ENCODE measurements at places on chromosomes 6 and 20.

- no peak for DNase-seq
Measured at GRCh38 chr6:13328875-13329183, 492 bp upstream of the TBC1D7 start.

- no peak for DNase-seq
Measured at GRCh38 chr6:119040636-119041035, 37.8 kb downstream of the FAM184A start.

DNA sequence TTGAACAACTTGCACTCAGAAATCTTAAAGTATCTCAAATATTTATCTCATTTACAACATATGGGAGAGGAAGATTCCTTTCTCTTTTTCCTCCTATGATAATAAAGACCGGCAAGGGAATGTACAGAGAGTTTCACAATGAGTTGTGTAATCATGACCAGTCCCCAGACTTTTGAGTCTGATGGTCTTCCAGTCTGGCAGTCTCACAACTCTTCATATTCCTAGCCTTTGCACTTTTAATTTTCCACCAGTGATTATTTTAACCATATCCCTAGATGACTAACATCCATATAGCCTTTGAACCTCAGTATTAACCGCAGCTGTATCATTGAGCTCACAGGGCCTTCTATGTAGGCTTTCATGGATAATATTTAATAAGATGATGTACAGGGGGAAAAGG lies 278.5 kb downstream of the KHDC1L start:
- no peak for DNase-seq

- DNase-seq = peak; percentile 56
Measured at GRCh38 chr6:14711056-14711703, 534.7 kb upstream of the JARID2 start.

- DNase-seq = no peak
Measured at GRCh38 chr6:108728826-108729225, 119.4 kb upstream of the ARMC2 start.

DNA sequence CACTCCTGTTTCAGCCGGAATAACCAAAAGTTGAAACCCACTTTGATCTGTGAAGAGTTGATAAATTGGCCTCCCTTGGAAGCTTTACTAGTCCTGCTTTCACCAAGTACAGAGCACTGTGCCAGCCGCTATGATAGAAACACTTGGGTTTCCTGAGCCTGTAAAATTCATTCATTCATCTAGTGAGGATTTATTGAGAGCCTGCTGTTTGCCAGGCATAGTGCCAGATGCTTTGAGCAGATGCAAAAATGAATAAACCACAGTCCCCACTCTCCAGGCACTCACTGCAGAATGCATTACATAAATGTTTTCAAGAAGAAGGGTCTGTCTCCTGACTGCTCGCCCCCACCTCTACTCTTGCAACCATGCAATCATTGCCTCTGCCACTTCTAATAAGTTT lies 25.3 kb upstream of the TMEM217 start:
- DNase-seq = no peak

DNA sequence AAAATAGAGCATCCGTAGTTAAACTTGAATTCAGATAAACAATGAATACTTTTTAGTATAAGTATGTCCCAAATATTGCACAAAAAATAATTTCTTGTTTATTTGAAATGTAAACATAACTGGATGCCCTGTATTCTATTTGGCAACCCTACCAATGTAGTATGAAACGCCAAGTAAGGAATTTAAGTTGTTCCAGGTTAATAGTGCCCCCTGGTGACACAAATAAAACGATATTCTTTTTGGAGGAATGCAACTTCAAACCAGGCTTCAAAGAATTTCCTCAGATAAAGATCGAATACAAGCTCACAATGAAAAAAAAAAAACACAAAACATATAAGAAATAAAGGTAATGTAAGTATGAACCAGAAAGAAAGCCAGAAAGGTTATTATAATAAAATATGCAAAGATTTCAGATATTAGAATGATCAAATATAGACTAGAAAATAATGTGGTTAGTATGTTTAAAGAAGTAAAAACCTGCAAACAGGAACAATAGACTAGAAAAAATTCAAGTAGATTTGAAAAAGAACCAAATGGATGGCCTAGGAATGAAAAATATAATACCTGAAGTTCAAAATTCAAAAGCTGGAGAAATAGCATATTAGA lies 18.4 kb upstream of the AKAP7 start:
- peak; percentile 34 for DNase-seq

- DNase-seq = no peak
Measured at GRCh38 chr6:119791736-119792135, 442.2 kb upstream of the MAN1A1 start.

DNA sequence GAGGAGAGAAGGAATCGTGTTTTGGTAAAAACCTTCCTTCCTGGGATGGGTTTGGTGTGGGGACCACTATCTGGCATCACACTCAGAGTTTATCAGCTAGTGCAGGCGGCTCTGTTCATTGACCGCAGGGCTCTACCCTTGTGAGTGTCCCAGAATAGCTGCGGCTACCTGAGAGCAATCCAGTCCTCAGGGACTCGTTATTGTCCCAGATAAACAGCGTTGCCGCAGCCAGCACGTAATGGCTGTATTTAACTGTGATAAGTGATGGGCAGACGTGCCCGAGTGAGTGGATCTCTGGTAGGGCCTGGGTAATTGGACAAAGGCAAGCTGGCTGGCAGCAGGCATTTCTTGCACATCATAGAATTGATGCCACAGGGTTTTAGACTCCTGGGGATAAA lies 163.3 kb downstream of the SOBP start:
- no peak for DNase-seq

DNA sequence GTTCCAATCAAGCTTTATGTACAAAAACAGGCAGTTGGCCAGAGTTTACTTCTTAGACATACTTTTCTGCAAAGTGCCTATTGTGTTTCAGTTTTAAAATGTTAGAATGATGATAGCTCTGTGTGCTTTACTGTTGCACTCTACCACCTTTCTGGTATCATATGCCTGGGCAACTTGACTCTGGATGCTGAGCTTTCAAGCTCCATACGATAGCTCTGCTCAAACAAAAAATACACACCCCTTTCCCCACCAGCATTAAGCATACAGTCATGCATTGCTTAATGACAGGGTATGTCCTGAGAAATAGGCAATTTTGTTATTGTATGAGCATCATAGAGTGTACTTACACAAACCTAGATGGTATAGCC lies 123.1 kb downstream of the RCAN2 start:
- DNase-seq = no peak

DNA sequence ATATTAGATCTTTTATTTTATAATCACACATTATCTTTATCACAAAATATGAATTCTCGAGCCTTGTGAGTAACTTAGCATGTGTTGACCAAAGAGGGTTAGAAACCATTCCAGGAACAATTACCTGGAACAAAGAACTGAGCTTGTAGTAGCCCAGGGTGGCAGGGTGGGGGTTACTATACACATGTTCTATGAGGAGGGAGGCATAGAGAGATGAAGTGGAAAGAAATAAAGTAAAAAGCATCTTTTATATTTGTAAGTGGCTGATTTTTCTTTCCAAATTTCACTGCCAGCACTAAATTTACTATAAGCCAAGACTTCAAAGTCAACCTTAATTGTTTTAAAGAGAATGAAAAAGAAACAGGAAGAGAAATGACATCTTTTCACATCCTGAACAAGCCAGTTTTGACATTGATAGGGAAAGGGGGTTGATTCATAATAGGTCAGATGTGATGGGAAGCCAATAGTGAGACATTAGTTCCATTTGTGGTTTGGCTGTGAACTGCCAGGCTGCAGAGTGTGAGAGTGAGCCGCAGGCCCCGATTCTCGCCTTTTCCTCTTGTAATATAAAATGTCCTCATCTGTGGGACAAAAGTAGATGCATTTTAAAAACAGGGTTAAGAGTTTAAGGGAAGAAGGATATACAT lies 52.7 kb upstream of the MYB start:
- DNase-seq = no peak

DNA sequence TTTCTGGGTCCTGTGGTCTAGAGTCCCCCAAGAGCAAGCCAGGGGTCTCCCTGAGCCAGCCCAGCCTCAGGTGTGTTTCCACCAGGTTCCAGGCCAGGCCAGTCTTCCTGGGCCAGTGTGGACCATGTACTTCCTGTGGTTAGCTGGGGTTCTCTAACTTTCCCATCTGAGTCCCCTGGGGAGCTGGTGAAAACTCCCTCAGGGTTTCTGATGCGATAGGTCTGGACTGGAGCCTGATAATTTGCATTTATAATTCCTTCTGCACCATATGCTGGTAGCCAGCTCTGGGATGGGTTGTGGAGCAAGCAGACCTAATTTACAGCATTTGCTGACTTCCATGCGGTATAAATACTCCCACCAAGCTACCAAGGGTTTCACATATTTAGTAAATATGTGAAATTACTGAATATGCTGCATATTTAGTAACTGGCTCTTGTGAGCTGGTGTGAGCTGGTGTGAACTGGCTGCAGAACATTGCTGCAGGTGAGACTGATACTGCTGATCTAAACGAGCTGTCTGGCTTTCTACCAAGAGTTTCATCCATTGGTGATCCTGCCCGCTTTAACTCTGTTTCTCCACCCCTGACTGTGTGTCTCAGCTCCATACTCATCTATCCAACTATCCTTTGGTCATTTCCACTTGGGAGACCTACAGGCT lies 62.6 kb downstream of the RIN2 start:
- DNase-seq = no peak

- no peak for DNase-seq
Measured at GRCh38 chr6:28772480-28773381, 151.1 kb downstream of the TRIM27 start.

- no peak for DNase-seq
Measured at GRCh38 chr20:41482647-41483552, 116.3 kb upstream of the EMILIN3 start.

DNA sequence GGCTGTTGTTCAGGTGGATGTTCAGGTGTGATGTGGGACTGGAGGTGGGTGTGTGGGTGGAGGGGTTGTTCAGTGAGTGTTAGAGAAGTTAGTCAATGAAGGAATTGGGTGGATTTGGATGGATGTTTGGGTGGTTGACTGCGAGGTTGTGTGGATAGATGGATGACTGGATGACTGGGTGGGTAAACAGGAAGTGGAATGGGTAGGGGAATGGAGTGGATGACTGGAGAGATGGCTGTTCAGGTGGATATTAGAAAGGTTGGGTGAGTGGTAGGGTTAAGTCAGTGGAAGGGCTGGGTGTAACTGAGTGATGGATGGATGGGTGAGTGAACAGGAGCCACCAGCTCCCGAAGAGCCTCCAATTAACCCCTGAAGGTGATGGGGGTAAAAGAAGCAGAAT lies 27.9 kb downstream of the JPH2 start:
- DNase-seq = no peak

GRCh38 chr6:150987371-150987828 lies 121.9 kb downstream of the MTHFD1L start:
- DNase-seq = no peak

DNA sequence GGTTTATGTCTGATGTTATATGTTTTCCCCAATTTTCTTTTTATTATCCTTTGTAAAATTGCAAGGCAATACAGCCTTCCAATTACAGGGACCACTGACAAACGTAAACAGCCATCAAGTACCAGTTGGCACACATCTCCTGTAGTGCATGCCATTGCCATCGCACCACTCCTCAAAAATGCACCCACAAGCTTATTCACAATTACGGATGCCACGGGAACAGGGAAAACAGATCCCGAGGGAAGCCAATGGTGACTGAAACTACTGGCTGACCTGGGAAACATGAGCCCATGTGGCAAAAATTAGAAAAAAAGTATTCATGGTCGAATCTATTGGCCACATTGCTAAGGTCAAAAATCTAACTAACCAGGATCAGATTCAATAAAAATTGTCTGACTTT lies 395.2 kb downstream of the PAX1 start:
- no peak for DNase-seq

- no peak for DNase-seq
Measured at GRCh38 chr20:50885068-50885467, 46.2 kb downstream of the ADNP start.

DNA sequence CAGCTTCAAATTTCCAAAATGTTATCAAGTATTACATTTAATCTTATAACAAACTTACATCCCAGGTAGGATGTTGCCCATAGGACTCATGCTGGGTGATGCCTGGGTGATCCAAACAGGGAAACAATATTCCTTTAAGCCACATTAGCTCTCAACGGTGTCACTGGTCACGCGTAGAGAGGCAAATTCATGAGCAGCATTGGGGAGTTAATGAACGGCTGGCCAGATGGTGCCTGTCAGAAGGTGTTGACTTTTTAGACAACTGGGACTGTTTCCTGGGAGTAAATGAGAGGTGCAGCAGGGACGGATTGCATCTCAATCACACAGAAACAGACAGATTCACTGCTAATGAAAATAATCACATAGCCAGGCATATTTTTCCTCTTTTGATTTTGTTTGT lies 83.3 kb upstream of the ID4 start:
- no peak for DNase-seq

- DNase-seq = no peak
Measured at GRCh38 chr20:3247638-3248037, 8.6 kb upstream of the SLC4A11 start.

DNA sequence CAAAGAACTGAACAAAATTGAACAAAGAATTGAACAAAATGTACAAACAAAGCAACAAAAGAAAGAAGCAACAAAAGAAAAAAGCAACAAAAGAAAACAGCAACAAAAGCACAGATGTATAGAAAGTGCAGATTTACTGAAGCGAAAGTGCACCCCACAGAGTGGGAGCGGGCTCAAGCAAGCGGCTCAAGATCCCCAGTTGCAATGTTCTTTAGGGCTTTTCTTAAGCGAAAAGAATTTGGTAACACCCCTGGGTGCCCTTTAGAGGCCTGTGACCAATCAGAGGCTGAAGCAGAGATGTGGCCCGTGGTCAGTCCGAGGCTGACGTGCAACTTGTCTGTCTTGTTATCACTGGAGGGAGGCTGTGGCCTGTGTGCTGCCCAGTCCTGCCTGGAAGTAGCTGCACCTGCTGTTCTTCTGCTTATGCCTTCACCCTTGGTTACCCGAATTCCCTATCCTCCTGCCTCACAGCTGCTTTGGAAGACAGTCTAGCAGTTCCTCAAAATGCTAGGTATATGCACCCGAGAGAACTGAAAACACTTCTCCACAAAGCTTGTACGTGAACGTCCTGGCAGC lies 13.2 kb upstream of the KIF25 start:
- DNase-seq = no peak

DNA sequence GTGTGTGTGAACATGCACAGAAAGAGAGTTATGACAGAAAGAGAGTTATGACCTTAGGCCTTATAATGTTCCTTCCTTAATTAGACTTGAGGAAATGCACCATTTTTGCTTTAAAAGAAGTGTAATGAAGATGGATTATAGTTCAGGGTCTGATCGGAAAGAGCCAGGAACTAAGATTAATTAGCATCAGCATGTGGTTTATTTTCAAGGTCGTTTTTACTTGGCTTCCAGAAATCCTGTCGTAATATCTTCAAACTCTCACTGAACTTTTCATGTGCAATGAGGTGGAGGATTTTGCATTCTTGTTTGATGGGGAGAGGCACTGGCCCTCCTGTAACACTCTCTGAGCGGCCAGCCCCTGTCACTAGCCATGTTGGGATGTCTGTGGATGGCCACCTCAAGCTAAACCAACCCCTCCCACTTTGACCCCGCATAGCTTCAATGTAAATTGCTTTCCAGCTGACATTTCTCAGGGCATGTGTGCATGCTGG lies 116.8 kb downstream of the CDC5L start:
- no peak for DNase-seq

GRCh38 chr6:8219352-8219943 lies 117.1 kb upstream of the EEF1E1 start:
- peak; percentile 30 for DNase-seq

GRCh38 chr6:4384656-4385055 lies 249.3 kb upstream of the ECI2 start:
- no peak for DNase-seq

GRCh38 chr6:90333928-90334327 lies 37.3 kb upstream of the BACH2 start:
- DNase-seq = no peak
